Suppressor macrophage (primary cell): ENCODE measurements at places on chromosomes 13 and 19.

DNA sequence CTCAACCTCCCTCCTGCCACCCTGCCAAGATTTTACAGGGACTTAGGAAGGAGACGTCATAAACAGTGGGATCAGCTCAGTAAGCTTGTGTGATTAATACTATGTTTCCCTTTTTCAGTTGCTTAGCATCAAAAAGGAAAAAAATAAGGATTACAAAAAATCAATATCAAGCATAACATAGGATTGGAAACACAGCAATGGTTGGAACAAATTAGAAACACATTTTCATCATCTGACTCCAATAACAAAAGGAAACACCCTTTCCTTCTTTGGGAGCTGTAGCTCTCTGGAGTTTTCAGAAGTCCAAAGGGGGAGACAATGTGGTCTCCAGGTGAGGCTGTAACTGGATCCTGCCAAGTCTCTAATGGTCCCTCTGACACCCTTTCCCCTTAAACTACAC, 233.4 kb downstream of the B3GLCT start:
- no peak for DNase-seq

DNA sequence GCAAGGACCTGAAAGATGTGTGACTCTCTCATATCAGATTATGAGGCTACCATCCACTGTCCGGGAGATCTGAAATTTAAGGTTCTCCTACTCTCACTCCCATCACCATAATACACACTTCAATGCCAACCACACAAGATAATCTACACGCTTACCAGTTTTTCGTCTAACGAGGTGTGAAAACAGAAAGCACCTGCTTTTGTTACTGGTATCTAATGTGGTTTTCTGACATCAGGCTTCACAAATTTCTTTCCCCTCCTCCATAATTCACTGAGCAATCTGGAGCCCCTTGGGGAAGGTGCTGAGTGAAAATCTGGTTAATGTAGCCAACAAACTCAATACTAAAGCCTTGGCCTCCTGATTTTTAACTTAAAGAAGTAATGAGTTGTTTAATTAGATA, 10.1 kb upstream of the LRCH1 start:
- DNase-seq = no peak

DNA sequence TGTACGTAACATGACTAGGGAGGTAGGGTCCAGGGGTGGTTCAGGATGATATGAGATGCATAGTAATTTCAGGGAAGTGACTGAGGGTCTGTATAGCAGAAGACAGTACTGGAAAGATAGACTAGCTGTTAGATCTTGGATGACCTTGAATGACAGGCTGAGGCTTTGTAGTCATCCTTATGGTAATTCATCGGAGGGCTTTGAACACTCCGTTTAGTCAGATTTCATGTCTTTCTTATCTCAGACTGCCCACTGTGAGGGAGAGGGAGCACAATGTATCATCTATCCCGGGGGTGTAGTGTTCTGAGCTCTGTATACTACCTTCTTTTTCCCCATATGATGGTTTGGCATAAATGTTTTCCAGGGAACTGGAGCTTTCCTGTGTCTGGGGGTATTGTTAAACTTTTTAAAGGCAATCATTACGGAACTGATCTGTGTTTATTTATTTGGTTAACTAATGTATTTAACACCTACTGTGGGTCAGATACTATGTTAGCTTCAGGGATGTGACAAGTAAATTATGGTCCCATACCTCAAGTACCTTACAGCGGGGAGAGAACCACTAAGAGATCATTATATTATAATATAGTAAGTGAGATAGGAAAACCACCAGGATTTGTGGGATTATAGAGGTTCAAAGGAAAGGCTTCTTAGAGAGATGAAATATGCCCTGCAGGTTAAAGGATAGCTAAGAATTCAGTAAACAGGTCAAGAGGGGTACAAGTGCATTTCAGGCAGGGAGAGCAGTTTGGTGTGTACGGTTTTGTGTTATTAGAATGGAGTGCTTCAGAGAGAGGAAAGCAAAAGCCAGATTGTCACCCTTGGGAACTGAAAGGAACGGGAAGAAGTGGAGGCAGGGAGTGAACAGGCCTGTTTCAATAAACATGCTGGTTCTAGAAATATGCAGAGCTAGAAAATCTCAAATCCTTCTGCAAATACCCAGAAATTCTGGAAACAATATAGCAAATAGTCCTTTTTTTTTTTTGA, 164.8 kb upstream of the KL start:
- no peak for DNase-seq

DNA sequence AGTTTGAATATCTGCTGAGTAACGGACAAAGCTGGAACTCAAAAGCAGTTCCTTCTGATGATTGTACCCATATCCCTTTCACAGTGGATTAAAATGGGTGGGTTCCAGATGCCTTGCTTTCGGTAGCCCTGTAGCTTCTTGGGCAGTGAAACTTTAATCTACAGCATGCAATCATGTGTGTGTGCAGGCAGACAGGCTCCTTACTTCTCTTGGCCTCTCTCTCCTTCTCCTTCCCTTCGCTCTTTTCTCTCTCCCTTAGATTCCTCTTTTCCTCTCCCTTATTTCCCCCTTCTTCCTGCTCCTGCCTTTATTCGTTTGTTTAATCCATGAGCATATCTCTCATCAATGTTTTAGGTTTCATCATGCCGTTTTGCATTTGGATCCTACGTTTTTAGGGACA, 8.1 kb downstream of the DGKH start:
- DNase-seq = no peak

- DNase-seq = no peak
These were observed 1.9 kb downstream of the EFNA2 start for GRCh38 chr19:1287354-1288225.

- DNase-seq = peak; percentile 31
These were observed 39.3 kb downstream of the MBNL2 start for GRCh38 chr13:97261254-97262005.

GRCh38 chr13:27020415-27020814, 151.2 kb downstream of the USP12 start:
- DNase-seq = no peak

GRCh38 chr13:70424928-70425327, 316.7 kb upstream of the KLHL1 start:
- no peak for DNase-seq

- peak; percentile 41 for DNase-seq
These were observed 2.2 kb downstream of the ANKRD10 start for GRCh38 chr13:110912651-110913051.

DNA sequence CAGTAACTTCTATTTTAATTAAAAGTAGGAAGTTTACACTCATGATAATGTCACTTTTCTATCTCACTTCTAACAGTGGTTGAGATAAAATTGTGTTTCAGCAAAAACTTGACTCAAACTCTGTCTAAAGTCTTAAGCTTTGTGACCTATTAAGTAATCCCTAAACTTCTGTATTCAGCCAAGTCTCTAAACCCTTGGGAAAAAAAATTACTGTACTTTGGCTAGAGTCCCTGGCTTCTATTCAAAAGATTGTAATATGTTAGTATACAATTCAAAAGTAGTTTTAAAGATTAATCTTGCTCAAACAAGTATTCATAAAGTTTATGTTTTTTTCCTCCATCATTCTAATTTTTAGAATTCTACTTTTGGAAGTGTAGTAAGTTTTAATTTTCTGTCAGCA, 1248.8 kb downstream of the UQCRFS1 start:
- DNase-seq = no peak

GRCh38 chr19:49136771-49137171, 17.4 kb downstream of the PPFIA3 start:
- no peak for DNase-seq
